ENCODE measurements at places on chromosomes 1 and 21.

DNA sequence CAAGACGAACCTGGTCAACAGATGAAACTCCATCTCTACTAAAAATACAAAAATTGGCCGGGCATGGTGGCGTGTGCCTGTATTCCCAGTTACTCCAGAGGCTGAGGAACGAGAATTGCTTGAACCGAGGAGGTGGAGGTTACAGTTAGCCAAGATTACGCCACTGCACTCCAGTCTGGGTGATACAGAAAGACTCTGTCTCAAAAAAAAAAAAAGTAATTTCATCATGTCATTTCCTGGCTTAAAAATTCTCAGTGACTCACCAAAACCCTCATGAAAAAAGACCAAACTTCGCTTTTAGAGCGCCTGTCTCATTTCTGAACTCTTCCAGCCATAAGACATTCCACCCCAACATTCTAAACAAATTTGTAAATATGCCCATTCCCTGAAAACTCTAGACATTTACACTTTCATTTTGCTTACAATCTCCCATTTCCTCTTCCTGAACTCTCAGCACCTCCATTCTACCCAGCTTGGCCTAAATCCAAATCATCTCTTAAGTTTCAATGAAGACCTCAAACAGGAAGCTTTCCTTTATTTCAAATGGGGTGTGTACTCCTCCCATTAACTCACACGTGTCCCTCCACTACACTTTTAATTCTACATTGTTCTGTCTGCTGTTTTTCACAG lies 50.5 kb upstream of the PRRC2C start:
- DNase-seq, result peak; percentile 71

GRCh38 chr1:14297356-14297755 lies 301.1 kb upstream of the KAZN start:
- no peak for DNase-seq

DNA sequence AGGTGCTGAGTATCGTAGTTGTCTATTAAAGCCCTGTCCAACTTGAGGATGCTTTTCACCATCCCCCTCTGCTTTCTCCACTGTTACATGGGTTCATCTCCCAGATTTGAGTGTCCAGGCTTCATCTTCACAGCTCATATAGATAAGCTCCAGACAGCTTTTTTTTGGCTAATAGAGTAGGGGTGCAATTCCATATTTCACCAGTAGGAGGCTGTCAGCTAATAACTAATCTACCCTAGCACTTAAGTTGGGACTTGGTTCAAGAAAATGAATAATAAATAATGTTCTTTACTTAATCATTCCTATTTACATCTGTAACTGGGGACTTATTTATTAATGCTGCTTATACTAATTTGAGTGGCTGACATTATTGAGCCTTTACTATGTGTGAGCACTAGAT lies 124.5 kb downstream of the IGSF21 start:
- DNase-seq, result no peak

DNA sequence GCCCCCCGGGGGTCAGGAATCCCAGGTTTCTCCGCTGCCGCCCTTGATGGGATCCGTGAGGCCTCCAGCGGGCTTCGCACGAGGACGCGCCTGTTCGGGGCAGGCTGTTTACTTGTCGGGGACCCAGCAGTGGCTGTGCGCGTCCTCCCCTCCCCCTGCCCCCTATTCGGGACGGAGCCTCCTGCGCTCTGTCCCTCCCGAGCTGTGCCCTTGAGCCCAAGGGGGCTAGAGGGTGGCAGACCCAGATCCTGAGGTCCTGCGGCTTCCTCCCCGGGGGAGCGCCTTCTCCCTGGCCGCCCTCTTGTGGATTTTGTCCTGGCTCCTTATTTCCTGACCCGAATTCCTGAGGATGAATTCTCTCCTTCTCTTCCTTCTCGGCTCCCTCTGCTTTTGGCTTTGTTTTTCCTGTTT lies 38.4 kb downstream of the PIK3CD start:
- no peak for DNase-seq

- DNase-seq, result no peak
These were observed 46.7 kb upstream of the SLC19A1 start for GRCh38 chr21:45588871-45589491.

DNA sequence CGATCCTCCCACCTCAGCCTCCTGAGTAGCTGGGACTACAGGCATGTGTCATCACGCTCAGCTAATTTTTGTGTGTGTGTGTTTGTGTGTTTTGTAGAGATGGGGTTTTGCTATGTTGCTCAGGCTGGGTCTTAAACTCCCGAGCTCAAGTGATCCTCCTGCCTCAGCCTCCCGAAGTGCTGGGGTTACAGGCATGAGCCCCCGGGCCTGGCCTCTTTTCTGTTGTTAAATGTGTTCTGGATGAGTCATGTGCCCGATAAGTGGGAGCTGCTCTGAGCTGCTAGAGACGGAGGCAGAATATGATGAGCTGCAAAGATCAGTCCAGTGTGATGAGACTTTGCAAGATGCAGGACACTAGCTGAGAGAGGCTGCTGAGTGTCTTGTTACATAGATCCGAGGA lies 75.5 kb downstream of the VPS13D start:
- no peak for DNase-seq

- DNase-seq, result no peak
These were observed 39.0 kb downstream of the SLC44A3 start for GRCh38 chr1:94859174-94859573.

GRCh38 chr1:9153152-9153551 lies 24.2 kb upstream of the GPR157 start:
- no peak for DNase-seq

DNA sequence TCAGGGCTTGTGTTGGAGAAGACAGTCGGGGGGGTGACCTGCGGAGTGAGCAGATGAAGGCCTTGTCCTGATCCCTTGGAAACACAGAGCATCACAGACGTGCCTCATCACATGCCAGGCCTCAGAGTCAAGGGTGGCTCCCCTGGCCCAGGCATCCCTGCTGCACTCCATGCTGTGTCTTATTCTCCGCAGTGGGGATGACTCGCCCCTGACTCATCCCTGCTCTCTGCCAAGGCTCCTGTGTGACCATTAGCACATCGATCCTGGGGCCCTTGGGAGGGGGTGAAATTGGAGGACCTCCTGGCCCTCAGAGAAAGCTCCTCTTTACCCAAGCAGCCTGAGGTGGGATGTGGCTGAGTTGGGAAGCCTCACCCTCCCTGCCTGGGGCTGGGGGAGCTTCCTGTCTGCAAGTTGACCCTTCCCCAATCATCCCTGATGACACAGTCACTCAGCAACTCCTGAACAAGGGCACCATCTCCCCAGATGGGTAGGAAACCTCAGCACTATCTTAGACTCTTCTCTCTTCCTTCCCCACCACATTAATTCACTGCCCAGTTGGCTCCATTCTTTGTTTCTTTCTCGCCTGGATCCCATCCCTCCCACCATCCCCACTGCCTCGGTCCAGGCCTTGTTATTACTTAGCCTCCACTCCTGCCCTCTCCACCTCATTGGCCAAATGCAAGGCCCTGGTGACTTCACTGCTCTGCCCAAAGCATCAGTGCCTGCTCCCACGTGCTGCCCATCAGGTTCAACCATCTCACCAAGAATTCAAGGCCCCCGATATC lies 74.6 kb downstream of the CAMK2N1 start:
- DNase-seq, result peak; percentile 93

DNA sequence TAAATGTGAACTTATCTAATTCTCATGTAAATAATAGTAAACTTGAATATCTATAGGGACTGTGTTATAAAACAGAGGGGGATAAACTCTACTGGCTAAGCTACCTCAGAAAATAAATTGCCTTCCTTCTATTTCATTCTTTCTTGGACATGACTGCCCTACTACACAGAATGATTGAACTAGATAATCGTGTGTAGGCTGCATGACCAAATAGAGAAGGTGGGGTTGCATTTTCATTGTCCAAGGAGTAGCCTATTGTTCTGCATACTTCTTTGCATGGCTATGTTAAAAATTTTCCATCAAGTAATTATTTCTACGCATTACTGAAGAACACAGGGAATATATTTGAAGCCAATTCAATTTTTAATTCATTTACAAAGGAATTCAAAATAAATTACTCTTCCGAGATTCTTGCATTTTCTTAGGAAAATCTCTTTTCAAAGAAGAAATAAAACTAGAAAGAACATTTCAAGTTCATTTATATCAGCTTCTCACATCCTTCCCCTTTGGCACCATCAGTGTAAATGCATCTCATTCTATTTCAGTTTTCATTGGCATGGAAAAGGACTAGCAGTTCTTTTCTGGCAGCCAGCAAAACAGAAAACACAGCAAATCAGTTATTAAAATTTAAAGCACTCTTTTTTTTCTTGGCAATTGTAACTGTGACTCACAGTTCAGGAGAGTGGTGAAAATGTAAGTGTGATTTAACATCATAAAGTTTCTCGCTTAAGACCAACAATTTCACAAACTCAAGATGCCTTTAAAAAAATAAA lies 714.7 kb downstream of the NCAM2 start:
- peak; percentile 40 for DNase-seq

DNA sequence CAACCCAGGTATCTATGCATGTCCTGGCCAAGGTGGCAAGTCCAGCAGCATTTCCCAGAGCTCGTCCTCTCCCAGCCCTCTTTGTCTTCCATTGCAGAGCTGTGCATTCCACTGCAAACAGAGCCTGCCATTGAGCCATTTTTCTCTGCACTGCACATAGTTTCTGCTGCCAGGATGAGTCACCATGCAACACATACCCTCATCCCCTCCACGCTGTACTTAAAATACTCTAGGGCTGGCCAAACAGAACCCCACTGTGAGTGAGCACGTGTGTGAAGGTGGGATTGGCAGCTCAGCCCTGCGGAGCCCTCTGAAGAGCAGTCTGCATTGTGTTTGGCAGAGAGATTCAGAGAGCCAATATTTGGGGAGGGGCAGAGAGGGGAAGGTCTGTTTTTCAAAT lies 3.9 kb upstream of the ATP1B1 start:
- DNase-seq, result peak; percentile 52

GRCh38 chr1:116460261-116460660 lies 87.2 kb downstream of the ATP1A1 start:
- no peak for DNase-seq

- no peak for DNase-seq
These were observed 456 bp downstream of the PTPN14 start for GRCh38 chr1:214550857-214551435.

- no peak for DNase-seq
These were observed 3.0 kb upstream of the SMPDL3B start for GRCh38 chr1:27931759-27932158.

- DNase-seq, result no peak
These were observed 35.8 kb upstream of the SOX13 start for GRCh38 chr1:204036882-204037655.

- DNase-seq, result no peak
These were observed 98.9 kb upstream of the SLC44A3 start for GRCh38 chr1:94721240-94721639.

GRCh38 chr1:175737451-175737850 lies 5.9 kb downstream of the TNR start:
- no peak for DNase-seq

- DNase-seq, result no peak
These were observed 640 bp downstream of the JTB start for GRCh38 chr1:153976819-153977249.

- no peak for DNase-seq
These were observed 16.1 kb downstream of the CCDC18 start for GRCh38 chr1:93196591-93196990.

GRCh38 chr21:31945546-31945945 lies 72.7 kb downstream of the HUNK start:
- no peak for DNase-seq

- no peak for DNase-seq
These were observed 67.1 kb upstream of the NBL1 start for GRCh38 chr1:19577036-19577435.

DNA sequence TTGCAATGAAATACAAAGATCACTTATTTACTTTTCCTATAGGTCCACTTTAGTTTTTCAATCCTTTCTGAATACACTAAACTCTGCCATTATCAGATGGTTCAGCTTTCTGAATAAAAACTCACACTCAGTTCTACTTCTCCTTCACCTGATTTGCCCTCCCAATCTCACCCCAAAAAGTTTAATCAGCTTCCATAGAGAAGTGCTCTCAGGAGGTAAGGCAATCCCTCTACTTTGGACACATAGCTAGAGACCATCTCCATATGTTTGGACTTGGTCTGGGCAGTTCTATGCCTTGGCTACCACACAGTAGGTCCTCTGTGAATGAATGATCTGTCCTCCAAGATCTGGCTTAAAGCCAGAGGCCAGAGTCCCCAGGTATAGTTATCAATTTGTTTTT lies 40.9 kb downstream of the PTPN14 start:
- DNase-seq, result no peak

- no peak for DNase-seq
These were observed 73.3 kb upstream of the TINAGL1 start for GRCh38 chr1:31502926-31503511.

- DNase-seq, result peak; percentile 21
These were observed 108.9 kb upstream of the POGK start for GRCh38 chr1:166730299-166730888.

DNA sequence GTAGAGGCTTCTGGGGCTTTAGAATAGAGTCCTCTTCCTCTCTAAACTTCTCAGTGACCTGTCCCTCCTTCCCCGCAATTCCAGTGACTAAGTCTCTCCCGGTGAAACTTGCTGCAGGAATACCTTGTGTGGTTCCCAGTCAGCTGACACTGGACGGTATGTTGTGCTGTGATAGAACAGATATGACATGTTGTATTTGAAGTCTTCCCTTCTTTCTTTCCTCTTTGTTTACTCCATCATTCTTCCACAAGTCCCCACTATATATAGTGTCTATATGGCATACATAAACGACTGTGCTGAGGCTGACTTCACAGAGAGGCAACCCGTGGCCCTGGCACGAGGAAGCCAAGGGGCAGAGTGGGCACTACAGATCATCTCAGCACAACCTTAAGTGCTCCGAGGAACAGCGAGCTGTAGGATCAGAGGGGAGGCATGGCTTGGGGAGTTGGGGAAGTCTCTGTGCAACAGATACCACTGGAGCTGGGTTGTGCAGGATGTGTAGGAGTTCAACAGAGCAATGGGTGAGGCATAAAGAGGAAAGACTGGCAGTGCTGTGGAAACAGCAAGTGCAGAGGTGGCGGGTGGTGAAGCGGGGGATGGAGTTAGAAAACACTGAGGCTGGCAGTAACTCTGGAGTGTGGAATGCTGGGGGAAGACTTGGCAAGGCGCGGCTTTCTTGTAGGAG lies 237.8 kb downstream of the TRABD2B start:
- DNase-seq, result no peak

DNA sequence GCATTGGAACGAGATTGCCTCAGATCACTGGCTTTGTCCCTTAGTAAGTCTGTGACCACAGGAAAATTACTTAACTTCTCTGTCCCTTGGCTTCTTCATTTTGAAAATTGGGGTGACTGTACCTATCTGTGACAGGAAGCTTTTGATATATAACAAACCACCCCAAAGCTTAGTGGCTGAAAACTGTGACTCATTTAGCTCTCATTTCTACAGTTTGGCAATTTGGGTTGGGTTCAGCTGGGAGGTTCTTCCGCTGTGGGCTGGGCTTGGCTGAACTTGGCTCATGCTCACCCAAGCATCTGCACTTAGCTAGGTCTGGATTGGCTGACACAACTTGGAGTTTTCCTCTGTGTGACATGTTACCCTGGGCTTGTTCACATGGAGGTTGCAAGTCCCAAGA lies 14.0 kb downstream of the C1orf94 start:
- no peak for DNase-seq

- peak; percentile 98 for DNase-seq
These were observed 237.0 kb downstream of the MRPL39 start for GRCh38 chr21:25370311-25370744.
